Activated naive CD4-positive, alpha-beta T cell (primary cell): ENCODE measurements at places on chromosomes 7 and 10.

GRCh38 chr10:82980321-82980720 is 1105.3 kb downstream of the NRG3 start:
- no peak for DNase-seq

GRCh38 chr7:2585446-2585845 is 26.7 kb downstream of the IQCE start:
- no peak for DNase-seq

GRCh38 chr7:81754918-81755696 is 14.7 kb downstream of the HGF start:
- DNase-seq, result no peak

GRCh38 chr7:106523482-106523881 is 137.5 kb downstream of the CCDC71L start:
- no peak for DNase-seq

DNA sequence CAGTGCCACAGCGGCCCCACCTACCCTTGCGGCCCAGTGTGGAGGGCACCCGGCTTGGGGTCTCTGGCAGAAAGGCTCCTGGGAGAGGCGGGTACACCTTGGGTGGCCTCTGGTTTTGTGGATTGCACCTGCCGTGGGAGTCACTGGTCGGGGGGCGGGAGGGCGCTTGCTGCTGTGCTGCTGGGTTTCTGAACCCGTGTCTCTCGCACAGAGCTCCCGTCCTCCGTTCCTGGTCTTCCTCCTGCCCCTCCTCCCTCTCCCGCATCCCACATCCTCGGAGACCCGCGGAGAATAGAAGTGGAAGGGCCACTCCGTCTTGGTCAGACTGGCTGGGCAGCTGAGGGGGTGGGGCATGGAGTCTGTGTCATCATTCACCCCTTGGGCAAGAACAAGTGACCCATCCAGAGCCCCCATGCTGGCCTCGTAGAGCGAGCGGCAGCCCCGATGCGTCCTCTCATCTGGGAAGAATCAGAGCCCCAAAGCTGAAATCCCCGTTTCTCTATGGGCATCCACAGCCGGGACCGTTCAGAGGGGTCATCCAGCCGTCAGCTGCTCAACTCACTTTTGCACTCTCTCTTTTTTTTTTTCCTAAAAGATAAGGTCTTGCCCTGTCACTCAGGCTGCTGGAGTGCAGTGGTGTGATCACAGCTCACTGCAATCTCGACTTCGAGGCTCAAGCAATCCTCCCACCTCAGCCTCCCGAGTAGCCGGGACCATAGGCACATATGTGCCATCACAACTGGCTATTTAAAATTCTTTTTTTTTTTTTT is 4.0 kb downstream of the MAFK start:
- DNase-seq, result no peak

GRCh38 chr7:68925241-68925640 is 673.0 kb upstream of the AUTS2 start:
- no peak for DNase-seq

DNA sequence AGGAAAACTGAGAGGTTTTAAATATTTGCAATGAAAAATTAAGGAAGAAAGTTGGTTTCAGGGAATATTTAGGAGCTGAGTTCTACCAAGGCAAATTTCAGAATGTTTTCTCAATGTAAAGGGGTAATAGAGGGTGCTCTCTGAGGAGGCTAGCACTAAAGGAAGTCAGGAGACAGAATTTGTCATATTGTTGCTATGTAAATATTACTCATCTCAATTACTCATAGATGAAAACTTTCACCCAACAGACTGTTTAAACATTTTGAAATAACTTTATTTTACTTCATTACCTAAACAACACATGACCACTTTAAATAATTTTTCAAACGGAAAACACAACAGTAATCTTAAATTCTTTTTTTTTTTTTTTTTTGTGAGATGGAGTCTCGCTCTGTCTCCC is 274.8 kb upstream of the NRG3 start:
- no peak for DNase-seq

DNA sequence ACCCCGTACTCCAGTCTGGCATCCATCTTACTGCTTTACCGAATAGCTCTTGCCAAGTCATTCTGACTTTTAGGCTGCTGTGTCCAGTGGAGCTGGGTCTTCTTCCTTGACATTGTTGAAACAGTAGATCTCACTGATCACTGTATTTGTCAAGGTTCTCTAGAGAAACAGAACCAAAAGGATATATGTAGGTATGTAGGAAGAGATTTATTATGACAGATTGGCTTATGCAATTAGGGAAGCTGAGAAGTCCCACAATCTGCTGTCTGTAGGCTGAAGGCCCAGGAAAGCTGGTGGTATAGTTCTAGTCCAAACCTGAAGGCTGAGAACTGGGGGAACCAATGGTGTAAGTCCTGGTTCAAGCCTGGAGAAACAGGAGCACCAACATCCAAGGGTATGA is 12.1 kb upstream of the PRRT4 start:
- DNase-seq, result no peak

- no peak for DNase-seq
Observed at GRCh38 chr10:32795598-32796183, 162.3 kb downstream of the ITGB1 start.

DNA sequence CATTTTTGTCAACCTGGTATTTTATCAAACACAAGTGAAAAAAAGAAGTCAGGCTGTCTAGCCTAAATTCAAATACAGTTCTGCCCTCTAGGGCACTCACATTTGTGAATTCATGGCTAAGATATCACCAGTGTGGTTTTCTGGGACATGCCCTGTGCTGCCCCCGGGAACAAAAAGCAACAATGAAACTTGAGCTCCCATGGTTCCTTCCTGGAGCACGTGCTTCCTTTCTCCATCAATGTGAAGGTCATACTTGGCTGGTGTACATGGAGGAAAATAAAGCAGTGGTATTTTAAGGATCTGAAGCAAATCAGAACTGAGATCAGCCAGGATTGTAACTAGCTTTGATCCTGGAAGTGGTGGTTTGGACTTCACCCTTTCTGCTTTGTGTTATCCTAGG is 128.9 kb upstream of the FRMD4A start:
- DNase-seq, result no peak

DNA sequence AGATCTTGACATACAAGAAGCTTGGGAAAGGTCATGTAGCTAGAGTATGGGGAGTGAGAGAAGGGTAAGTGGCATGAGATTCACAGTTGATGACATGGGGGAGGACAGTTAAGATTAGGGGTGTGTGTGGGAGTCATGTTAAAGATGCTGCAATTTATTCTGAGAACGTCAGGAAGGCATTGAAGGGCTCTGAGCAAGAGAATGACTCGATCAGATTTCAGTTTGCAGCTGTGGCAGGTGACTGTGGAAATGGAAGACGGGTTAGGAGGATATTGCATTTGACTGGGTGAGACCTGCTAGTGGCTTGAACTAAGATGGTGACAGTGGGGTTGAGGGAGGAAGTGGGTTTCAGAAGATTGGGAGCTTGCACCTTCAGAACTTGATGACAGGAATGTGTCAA is 5.6 kb downstream of the CDC123 start:
- DNase-seq, result no peak

GRCh38 chr7:115113776-115114175 is 191.9 kb downstream of the MDFIC start:
- no peak for DNase-seq

DNA sequence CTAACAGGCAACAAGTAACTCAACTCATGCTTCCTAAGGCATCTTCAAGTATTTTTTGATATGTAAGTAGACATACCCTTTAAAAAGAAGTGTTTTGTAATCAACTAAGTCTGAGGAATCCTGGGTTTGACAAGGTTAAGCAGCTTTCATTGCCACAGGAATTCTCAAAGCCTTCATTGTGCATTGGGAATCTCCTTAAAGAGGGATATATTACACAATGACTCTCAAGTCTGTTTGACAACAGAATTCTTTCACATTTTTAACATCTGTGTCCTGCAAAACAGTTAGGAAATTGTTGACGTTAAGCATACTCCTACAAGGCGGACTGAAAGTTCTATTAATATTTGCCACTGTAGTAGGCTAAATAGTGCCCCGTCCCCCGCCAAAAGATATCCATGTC is 71.4 kb downstream of the SGMS1 start:
- DNase-seq, result no peak

- no peak for DNase-seq
Observed at GRCh38 chr10:97463363-97464132, 17.6 kb downstream of the ZDHHC16 start.

- no peak for DNase-seq
Observed at GRCh38 chr7:114934086-114934485, 12.2 kb downstream of the MDFIC start.

DNA sequence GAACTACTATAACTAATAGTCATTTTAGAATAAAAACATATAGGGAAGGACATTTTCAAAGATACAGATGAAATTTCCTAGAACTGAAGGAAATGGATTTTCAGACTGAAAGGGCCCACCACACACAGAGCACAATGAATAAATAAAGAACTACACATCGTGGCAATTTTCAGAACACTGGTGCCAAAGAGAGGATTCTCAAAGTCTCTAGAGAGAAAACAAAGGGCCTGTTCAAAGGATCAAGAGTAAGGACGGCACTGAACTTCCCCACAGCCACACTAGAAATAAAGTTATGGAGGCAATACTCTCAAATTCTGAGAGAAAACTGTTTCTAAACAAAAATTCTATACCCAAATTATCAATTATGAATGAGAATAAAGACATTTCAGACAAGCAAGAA is 21.9 kb downstream of the NAPEPLD start:
- no peak for DNase-seq

DNA sequence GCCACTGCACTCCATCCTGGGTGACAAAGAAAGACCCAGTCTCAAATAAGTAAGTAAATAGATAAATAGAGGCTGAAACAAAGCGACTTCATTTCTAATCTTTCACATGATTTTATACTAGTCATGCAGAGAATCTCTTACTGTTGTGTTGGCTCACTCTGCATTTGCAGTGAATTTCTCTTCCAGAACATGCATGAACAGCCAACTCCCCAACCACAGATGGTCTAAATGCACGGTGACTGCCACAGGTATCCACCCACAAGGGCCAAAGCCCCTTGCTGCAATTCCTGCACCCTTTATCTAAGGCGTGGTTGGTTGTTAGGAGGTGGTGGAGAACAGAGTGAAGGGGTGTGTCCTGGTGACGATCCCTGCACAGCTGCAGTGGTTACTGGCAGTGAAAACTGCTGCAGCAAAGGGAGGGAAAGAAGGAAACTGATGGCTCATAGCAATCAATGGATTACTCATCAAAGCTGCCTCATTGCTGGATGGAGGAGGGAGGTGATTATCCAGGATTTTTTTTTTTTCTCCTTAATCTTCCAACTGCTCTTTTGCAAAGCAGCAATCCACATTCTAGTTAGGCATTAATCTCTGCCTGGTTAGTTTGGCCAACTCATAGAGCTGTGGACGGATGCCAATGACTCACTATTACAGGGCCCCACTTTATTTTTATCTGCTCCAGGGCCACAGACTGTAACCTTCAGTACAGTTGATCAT is 50.6 kb downstream of the PRTFDC1 start:
- no peak for DNase-seq

- no peak for DNase-seq
Observed at GRCh38 chr10:44394696-44395381, 9.9 kb upstream of the CXCL12 start.

DNA sequence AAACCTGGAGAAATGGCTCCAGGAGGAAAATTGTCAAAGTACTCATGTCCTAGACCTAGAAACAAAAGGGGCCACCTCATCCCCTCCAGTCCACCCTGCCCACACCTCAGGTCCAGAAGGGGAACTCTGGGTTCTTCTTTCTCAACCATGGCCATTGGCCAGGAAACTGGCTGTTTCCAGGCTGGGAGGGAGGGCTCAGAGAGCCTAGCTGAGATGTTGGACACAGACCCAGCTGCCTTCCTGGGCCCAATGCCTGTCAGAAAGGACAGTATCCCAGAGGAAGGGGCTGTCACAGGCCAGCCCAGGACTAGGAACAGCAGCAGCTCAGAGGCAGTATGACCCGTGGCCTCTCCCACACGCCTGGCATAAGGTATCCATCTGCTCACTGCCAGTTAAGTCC is 9.6 kb downstream of the GRID1 start:
- DNase-seq, result no peak

DNA sequence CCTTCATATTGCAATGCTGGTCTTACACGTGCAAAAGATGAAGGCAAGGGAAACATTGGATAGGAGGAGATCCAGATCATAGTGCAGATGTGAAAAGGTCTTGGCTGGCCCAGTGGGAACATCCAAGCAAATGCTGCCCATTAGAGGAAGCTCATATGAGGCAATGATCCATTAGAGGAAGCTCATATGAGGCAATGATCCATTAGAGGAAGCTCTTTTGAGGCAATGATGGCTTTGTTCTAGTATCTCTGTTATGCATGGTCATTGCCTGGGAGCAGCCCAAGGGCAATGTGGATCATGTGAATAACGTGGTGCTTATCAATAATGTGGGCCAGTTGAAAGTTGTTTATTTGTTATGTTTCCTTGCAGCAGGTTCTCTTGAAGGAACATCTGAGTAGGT is 37.8 kb downstream of the STEAP4 start:
- no peak for DNase-seq

DNA sequence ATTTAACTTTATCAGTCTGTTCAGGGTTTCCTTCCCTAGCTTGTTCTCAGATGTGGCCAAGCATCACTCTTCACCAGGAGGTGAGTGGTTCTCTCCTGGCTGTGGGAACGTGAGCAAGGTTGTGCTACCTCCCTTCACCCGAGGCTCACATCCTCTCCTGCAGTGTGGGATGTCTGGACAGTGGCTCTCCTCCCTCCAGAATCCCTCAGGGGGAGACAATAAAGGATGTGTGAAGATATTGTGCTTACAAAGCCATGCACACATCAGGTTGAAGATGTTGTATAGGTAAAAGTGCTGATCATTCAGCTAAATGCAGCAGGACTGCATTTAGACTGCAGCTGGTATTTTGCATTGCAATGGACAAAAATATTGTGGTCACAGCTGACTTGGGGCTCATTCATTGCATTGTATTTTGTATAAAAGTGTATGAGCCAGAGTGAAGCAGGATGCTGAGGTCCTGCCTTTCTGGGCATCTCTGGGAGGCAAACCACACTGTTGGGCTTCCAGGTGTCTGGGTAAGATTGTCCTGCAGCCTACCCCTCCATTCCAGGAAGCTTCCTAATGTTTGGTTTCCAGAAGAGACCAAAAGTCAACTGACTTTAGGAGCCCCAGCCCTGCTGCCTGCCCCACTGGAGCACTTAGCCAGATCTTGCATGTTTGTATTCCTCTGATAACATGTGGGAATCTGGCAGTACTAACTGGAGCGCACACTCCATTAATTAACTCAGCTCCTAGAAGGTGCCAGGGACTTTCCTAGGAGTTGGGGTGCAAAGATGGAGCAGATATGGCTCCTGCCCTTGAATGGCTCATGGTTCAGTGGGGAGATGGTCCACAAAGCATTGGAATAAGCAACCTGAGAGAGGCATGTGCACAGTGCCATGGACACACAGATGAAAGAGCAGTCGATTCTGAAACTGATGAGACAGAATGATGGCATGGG is 292.5 kb upstream of the ZNF32 start:
- DNase-seq, result no peak

- no peak for DNase-seq
Observed at GRCh38 chr10:129761981-129762956, 201.8 kb downstream of the EBF3 start.

DNA sequence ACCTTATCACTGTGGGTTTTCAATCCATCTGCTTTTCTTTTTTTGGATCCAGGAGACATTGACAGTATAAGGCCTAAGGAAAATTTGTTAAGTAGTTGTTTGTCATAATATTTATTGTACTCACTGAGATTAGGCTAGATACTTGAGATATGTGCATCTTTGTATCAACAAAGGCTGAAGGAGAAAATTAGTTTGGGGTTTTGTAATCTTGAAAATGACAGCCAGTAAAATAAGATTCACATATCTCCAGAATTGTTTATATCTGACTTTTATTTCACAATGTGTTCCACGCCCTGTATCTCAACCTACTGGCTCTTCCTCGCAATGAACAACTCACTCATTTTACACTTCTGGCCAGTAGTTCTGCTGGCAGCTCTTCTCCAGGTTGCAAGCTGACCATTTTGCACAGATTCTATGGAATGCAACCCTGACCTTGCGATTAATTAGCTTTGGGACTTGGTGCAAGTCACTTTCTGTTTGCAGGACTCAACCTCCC is 132.7 kb downstream of the GATA3 start:
- no peak for DNase-seq
